ENCODE measurements at places on chromosomes 12 and 14.

- no peak for DNase-seq
These were observed 88.9 kb upstream of the SLC38A2 start for GRCh38 chr12:46461459-46461858.

- no peak for DNase-seq
These were observed 243.1 kb upstream of the PWP1 start for GRCh38 chr12:107442326-107442987.

GRCh38 chr12:131785763-131786330, 42.3 kb upstream of the MMP17 start:
- no peak for DNase-seq

GRCh38 chr14:69673104-69673503, 61.7 kb downstream of the SUSD6 start:
- no peak for DNase-seq

DNA sequence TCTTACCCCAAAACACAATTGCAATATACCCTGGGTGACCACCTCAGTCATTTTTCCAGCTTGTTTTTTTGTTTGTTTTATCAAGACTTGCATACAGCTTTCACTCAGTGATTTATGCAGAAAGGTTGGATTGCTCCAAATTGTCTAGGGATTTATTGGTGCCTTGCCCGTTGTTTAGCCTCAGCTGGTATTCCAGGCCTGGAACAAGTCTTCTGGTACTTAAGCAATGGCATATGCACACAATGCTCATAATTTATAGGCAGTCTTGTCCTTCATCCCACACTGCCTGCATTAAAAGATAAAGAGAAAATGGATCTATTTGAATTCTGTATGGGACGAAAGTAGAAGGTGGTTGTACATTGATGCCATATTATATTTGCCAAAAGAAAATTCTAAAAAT, 392.5 kb downstream of the ADAMTS20 start:
- no peak for DNase-seq

DNA sequence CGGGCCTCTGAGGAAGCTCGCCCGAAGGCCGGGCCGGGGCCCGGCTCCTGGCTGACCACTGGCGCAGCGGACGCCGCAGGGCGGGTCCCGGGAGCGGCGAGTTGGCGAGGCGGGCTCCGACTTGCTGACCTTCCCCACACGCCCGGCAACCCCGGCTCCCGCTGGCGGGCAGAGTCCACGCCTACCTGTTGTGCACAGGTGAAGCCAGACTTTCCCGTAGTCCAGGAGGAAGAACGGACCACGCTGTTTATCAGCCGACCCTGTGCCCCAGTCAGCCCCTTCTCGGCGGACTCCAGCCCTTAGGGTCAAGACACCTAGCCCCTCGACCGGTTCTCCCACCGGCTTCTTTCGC, 407 bp downstream of the HEATR5A start:
- no peak for DNase-seq

GRCh38 chr12:88538250-88538649, 42.0 kb downstream of the KITLG start:
- DNase-seq = no peak

DNA sequence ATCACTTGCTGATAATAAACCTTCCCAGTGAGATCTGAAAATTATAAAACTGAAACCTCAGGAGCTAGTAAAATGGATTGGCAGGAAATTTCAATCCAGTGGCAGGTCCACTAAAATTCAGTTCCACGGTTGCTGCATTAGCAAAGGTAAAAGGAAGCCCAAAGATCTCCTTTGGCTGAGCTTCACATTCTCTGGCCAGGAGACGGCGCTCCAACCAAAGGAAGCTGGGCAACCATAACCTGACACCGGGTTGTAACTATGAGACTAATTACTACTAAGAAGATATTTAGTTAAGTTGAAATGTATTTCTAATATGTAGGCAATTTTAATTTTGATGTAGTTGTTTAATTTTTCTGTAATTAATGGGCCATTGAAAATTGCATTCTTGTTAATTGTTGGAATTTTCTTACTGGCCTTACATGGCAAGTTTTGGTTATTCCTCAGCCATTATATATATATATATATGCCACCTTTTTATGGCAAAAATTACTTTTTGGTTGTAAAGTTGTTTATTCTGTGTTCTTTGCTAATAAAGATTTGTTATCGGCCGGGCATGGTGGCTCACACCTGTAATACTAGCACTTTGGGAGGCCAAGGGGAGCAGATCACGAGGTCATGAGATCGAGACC, 17.0 kb downstream of the OR8S1 start:
- no peak for DNase-seq

GRCh38 chr14:94043111-94043755, 17.1 kb downstream of the OTUB2 start:
- no peak for DNase-seq

GRCh38 chr12:62679608-62680007, 213.0 kb downstream of the MON2 start:
- DNase-seq = no peak

- no peak for DNase-seq
These were observed 87.1 kb downstream of the ATP2B1 start for GRCh38 chr12:89621521-89621920.

GRCh38 chr12:55729819-55730818, 1.3 kb upstream of the CD63 start:
- no peak for DNase-seq
